ENCODE measurements at places on chromosomes 5 and 9.

DNA sequence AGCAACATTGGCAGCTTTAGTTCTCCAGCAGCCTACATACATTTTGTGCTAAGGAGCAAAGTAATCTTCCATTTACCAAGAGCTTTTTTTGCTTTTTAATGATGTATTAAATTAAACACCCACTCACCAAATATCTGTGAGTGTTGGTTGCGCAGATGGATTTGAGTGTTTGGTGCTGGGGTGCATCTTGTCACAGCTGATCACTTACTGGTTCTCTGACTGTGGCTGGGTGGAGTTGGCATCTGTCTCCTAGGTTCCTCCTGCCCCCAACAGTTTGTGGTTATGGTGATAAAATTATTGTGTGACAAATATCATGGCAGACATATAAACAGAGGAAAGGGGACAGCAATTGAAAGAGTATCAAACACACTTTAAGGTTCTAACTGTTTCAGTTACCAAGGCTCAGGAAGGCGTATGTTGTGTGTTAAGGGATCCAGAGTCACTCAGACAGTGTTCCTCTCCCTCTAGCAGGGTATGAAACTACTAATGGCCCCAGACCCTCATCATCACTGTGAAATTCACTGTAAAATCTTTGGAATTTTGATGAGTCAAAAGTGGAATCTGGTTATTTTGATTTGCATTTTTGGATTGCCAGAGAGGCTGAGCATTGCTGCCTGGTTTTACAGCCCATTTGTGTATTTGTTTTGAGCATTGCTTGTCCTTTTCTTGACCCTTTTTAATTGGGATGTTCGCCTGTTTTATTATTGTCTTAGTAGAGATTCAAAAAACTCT is 81.7 kb downstream of the PDE8B start:
- no peak for DNase-seq

- DNase-seq: no peak
Observed at GRCh38 chr5:50730336-50730735, 63.9 kb downstream of the PARP8 start.

- DNase-seq: no peak
Observed at GRCh38 chr9:110128664-110129329, 79.2 kb downstream of the C9orf152 start.

DNA sequence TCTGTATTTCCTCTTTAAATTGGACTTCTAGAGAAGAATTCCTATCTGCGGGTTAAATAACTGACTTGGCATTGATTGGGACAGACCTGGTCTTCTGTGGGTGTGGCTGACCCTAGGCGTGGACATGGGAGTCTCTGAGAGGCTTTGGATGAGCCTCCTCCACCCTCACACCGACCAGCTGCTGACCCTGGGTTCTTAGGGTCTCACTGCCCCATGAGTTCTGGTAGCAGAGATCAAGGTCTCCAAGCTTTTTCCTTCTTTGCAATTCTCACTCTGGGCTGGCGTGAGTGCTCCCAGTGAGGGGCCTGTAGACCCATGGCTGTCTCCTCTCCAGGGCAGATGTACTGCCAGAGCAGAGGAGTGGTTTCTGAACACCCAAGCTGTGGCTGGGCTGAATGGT is 41.6 kb upstream of the PITX1 start:
- DNase-seq: no peak

DNA sequence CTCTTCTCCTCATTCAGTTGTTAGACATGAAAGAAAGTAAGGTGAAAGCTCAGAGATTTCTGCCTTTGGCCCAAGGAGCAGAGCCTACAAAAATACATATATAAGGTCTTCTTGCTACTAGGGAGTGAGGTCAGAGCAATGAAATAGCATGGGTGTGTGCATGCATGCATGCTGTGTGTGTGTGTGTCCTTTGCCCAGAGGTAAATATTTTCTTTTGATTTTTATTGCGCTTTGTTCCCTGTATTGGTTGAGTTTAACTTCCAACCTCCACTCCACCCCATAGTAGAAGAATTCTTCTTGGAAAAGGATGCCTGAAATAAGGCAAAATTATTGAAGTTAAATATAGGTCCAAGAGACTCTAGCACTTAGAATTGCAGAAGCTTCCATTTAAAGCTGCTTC is 248.0 kb upstream of the PTGER4 start:
- no peak for DNase-seq

DNA sequence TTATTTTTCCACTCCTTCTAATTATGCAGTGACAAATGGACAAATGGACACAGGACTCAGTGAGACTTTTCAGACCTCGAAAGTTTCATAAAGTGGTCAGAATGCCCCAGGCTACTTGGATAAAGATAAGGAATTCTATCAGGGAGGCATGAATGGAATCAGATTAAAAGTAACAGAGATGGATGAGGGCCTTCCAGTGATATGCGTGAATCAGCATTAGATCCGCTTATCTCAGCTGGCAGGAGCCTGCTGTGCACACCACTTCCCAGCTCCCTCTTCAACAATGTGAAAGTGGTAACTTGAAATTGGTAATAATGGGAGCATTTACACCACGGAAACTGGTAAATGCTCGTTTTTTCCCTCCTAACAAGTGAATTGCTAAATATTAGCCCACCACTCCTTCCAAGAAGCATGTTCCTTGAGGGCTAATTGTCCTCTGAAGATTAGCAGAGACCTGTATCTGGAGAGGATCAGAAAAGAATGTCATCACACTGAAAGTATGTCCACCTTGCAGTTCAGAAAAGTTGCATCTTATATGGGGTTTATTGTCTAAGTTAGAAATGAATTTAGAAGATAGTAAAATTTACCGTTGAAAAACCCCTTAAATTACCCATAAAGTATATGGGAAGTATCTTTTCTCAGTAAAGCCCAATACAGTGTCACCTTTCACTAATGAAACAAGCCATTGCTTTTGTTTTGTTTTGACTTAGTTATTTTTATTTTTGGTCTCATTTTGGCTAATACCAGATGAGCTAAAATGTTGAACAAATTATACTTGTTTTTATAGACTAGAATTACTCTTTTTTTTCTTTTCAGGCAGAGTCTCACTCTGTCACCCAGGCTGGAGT is 125.3 kb downstream of the DPYSL3 start:
- no peak for DNase-seq

- no peak for DNase-seq
Observed at GRCh38 chr5:72314571-72315172, 5.4 kb downstream of the MRPS27 start.

- no peak for DNase-seq
Observed at GRCh38 chr5:180498378-180498777, 4.2 kb downstream of the CNOT6 start.

- DNase-seq: peak; percentile 67
Observed at GRCh38 chr5:68730220-68730978, 363.4 kb upstream of the SLC30A5 start.

- DNase-seq: no peak
Observed at GRCh38 chr9:109681301-109681700, 98.7 kb upstream of the PALM2AKAP2 start.

- no peak for DNase-seq
Observed at GRCh38 chr5:83848941-83849340, 128.3 kb upstream of the HAPLN1 start.

- no peak for DNase-seq
Observed at GRCh38 chr5:39657943-39658342, 233.2 kb upstream of the DAB2 start.

DNA sequence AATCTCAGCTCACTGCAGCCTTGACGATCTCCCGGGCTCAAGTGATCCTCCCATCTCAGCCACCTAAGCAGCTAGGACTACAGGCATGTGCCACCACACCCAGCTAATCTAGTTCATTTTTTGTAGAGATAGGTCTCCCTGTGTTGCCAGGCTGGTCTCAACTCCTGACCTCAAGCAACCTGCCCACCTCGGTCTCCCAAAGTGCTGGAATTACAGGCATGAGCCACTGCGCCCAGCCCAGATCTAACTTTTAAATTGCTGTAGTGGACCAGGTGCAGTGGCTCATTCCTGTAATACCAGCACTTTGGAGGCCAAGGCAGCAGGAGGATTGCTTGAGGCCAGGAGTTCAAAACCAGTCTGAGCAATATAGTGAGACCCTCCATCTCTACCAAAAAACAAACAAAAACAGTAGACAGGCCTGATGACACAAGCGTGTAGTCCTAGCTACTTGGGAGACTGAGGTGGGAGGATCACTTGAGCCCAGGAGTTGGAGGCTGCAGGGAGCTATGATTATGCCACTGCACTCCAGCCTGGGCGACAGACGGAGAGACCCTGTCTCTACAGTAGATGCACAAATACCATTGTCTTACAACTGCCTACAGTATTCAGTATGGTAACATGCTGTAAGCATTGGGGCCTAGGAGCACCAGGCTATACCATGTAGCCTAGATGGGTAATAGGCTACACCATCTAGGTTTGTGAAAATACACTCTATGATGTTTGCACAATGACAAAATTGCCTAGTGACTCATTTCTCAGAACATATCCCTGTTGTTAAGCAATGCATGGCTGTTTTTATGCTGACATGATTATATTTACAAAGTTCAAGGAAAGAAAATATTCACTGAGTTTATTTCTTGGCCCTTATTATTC is 1.5 kb upstream of the SIT1 start:
- DNase-seq: no peak

DNA sequence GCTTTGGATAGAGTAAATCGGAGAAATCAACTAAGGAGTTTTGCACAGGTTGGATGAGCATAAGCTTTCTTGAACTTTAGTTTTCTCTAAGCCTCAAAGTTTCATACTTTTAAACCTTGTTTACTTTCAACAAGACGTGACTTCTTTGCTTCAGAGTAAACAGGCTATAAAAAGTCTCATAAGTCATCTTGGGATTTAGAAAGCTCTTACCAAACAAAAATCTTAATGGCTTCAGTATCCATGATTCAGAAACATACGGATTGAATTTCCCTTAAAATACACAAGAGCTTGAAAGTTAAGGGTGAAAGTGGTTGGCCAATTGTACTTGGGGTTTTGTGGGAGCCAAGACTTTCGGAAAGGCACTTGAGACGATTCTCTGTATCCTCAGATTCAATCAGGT is 270.9 kb upstream of the ANKH start:
- DNase-seq: peak; percentile 42

Measured in HFF-Myc (cell line).